ENCODE measurements at places on chromosomes 3 and 15.

DNA sequence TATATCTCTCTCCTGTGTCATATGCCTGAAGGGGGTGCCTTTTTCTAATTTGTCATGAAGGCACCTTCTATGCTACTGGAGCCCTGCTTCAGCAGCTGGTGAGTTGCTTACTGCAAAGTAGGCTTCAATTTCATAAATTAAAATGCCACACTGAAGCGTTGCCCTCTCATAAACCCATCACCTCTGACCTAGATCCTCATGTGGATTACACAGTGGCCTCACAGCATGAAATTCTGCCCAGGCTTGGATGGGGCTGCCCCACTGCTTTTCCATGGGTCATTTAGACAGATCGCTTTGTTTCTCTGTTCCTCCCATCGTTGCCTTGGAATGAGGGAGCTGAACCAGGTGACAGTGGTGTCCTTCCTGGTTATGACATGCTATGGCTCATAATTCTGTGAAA, 131.2 kb downstream of the RPL22L1 start:
- DNase-seq = no peak

DNA sequence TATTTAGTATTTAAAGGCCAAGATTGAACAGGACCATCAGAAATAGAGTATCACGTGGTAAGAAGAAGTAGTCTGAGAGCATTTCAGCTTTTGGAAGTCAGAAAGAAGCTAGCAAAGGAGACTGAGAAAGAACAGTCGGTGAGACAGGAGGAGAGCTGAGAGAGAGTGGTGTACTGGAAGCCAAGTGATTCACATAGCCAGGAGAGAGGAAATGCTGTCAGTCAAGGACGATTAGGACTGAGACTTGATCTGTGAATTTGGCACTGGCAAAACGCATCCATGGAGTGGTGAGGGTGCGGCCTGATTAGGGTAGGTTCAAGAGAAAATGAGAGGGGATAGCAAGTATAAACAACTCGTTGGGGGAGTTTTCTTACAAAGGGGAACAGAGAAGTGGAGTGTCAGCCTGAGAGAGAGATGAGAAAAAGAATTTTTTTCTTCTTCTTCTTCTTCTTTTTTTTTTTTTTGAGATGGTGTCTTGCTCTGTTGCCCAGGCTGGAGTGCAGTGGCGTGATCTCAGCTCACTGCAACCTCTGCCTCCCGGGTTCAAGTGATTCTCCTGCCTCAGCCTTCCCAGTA, 44.9 kb downstream of the CHD2 start:
- no peak for DNase-seq

GRCh38 chr3:103513003-103513402, 1078.2 kb downstream of the ZPLD1 start:
- no peak for DNase-seq

DNA sequence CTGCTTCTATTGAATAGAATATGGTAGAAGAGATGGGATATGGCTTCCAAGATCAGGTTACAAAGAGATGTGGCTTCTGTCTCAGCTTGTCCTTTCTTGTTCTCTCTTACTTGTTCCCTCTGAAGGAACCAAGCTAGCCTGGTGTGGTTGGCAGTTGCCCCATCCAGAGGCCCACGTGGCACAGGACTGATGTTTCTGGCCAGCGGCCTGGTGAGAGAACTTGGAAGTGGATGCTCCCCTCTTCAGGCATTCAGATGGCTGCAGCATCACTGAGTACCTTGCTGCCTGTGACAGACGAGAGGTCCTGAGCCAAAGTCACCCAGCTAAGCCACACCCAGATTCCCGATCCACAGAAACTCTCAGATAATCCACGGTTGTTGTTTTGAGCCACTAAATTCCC, 183.6 kb downstream of the NSMCE3 start:
- DNase-seq = no peak

DNA sequence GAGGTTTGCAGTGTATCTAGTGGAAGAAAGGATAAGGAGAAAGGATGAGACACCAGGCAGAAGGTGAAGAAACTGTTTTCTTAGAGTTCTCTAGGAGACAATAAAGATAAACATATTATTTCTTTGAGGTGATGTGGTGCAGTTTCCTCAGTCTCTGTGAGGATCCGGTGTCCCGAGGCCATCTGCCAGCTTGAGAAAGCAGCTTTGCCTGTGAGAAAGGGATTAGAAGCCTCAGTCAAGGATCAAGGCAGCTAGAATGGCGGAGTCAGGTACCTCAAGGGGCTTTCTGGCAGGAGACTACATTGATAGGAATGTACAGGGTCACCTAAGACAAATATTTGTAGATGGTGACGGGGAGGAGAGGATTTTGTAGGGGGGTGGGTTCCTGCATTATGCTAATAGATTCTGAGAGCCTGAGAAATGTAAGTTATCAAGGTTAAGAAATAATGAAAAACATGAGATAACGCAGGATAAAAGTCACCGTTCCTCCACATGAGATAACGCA, 103.9 kb upstream of the MB21D2 start:
- DNase-seq = no peak

GRCh38 chr3:166955201-166955939, 424.7 kb downstream of the ZBBX start:
- DNase-seq = no peak

GRCh38 chr15:29364426-29365078, 94.9 kb upstream of the NSMCE3 start:
- DNase-seq = no peak

- DNase-seq = no peak
Measured at GRCh38 chr3:59135096-59135495, 85.3 kb upstream of the CFAP20DC start.

DNA sequence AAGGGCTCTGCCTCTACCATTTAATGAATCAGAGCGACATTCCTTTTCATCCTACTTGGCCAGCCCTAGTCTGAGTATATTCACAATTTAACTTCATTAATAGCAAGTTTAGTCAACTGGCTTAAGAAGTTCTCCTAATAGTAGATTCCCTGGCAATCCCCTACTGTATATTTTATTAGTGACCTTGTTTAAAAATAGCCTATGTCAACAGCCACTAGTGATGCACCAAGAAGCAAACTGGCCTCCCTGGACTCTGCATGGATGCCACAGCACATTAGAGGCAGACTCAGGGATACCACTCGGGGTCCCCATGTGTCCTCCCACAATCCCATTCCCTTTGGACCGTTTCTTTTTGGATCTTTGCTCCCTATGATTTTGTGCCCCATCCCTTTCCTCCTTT, 83.6 kb downstream of the THSD4 start:
- DNase-seq = no peak

GRCh38 chr3:123028233-123028828, 768 bp upstream of the SEMA5B start:
- DNase-seq = peak; percentile 79

DNA sequence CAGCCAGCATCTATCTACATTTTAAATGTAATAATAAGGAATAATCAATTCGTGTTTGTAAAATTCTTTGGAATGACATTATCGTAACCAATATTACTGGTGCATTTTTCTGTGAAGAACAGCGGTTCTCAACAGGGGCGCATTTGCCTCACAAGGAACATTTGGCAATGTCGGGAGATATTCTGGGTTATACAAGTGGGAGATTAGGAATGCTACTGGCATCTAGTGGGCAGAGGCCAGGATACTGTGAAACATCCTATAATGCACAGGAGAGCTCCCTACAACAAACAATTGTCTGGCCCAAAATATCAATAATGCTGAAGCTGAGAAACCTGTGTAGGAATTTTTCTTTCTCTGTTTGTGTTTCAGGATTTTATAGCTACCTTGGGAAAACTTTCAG, 25.0 kb downstream of the ACP3 start:
- no peak for DNase-seq

GRCh38 chr3:56590814-56591213, 33.8 kb downstream of the CCDC66 start:
- no peak for DNase-seq

GRCh38 chr3:147941969-147942368, 532.8 kb downstream of the ZIC1 start:
- DNase-seq = no peak

- DNase-seq = no peak
Measured at GRCh38 chr3:152505926-152506325, 237.2 kb downstream of the MBNL1 start.

DNA sequence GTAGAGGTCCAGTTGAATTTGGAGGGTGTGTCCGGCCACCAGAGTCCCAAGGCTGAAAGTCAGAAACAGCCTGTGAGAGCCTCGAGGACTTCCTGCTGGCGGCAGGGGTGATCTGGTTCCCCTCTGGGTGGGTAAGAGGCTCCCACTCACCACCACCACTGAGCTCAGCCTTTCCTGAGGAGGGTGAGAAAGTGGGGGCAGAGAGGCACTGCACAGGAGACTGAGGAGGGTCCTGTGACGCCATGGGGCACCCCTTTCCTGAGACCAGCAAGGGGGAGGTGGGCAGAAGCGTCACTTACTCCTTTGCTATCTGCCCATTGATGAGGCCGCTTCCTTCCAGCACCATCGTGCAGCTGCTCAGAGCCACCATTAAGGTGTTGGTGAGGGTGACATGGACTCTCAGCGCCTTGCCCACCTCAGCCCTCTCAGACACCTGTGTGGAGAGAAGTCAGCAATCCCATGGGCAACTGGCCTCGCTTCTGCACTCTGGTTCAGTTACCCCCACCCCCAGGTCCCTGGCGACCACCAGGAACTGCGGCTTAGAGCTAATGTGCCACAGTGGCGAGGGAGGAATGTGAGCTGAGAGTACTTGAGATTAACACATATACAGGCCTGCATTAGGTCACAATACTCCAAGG, 10.0 kb upstream of the TGM5 start:
- no peak for DNase-seq

DNA sequence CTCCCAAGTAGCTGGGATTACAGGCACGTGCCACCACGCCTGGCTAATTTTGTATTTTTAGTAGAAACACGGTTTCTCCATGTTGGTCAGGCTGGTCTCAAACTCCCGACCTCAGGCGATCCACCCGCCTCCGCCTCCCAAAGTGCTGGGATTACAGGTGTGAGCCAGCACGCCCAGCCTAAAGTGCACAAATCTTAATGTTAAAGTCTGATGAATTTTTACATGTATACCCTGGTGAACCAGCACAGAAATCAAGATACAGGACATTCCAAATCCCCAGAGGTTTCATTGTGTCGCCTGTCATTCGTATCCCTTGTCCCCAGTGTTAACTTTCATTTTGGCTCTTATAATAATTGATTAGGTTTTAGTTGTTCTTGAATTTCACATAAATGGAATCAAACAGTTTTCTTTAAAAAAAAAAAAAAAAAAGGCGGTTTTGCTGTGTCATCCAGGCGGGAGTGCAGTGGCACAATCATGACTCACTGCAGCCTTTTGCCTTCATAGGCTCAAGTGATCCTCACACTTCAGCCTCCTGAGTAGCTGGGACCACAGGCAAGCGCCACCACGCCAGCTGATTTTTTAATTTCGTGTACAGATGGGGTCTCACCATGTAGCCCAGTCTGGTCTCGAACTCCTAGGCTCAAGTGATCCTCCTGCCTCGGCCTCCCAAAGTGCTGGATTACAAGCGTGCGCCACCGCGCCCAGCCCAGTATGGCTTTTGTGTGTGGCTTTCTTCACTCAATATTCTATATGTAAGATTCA, 1.5 kb upstream of the TM4SF19 start:
- DNase-seq = no peak

GRCh38 chr3:156750874-156751245, 75.3 kb upstream of the LEKR1 start:
- DNase-seq = no peak

GRCh38 chr3:71602256-71602655, 18.7 kb upstream of the FOXP1 start:
- DNase-seq = no peak

DNA sequence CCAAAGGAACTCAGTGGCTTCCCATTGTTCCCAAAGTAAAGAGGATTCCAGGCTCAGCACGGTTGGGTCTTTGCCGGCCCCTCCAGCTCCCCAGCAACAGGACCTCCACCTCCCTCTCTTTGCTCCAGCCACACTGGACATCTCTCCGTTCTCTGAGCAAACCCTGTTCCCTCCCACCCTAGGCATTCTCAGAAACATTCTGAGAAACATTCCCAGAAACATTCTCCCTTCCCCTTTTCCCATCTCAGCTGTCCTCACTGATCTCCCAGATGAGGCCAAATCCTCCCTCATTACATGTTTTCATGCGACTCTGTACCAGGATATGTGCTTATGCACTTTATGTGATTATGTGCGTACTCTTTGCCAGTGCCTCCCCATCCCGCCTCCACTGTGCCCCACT, 14.1 kb downstream of the CCDC33 start:
- no peak for DNase-seq

DNA sequence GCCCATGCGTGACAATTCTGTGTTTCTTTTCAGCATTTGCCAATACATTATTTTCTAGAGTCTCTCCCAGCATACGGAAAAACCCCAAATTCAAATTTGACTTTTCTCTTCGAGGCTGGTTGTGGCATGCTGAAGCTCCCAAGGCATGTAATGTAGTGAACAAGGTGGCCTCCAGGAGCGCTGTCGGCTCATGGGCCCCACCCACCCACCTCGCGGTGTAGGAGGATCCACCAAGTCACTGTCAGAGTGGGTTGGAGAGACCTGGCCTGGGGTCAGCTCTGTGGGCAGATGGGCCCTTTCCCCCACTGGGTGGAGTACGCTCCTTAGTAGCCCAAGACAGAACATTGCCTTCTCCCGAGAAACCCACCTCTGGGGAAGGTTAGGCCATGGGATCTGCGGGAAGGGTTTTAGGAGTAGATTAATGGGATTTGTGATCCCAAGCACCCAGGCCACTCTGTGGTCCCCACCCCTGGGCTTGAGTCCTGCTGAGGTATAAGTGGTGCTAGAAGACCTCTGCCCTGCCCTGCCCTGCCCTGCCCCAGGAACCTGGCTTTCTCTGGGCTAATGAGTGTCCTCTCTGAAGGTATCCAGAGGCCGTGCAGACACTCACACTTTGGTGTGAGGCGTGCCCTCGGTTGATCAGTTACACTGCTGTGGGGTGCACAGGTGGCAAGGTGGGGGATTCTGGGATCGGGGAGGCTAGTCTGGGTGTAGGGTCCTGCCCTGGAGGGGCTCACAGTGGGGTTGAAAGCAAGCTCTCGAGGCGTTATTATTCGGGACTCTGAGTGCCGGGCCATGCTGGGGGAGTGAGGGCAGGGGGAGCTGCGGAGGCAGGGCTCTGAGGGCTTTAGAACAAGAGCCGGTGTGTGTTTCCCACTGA, 97.9 kb downstream of the APBA2 start:
- no peak for DNase-seq

- DNase-seq = no peak
Measured at GRCh38 chr3:195666-196065, 897 bp upstream of the CHL1 start.

- no peak for DNase-seq
Measured at GRCh38 chr3:150613034-150613433, 9.9 kb downstream of the SELENOT start.

DNA sequence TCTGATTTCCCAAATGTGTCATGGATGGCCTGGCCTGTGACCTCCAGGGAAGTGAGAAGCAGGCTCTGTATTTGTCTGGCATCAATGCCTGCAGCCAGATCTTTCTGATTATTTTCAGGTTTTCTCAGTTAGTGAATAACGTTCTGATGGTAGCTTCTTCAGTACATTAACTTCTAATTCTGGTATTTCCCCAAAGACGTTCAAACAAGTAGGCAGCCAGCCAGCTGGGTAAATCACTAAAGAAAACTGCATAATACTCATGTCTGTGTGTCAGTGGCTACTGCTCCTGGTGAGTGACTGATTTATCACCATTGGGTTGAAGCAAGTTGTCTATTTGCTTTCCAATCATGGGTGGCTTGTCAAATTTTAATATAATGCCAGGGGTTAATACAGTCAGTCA, 162.6 kb upstream of the PFN2 start:
- DNase-seq = no peak

Measured in NCI-H1092 treated with DMSO at 0.1 percent for 48 hours (cell line).